ENCODE measurements at places on chromosomes 16 and 17.

DNA sequence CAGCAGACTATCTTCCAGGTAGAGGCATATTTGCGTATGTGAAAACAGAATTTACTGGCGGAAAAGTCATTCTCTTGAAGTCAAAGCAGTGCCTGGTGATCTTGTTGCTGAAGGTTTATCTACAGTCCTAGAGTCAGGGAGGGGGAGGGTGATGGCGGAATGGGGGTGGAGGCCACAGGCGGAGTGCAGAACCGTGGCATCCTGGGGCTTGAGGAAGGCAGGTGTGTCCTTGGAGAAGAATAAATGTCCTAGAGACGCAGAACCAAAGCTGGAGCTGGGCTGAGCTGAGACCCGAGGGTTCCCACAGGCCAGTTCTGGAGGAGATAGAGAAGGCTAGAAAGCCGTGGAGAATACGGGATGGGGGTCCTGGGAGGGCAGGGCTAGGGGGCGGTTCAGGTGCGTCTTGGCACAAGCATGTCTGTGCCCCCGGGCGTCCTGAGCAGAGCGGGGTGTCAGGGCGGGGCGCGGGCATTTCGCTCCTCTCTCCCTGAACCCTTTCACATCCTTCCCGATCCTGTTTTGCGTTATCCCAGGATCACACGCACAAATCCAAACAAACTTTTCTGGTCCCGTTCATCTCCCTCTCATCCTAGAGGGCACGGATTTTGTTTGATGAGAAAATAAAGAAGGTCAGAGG lies 76.9 kb upstream of the CREBBP start:
- no peak for DNase-seq

DNA sequence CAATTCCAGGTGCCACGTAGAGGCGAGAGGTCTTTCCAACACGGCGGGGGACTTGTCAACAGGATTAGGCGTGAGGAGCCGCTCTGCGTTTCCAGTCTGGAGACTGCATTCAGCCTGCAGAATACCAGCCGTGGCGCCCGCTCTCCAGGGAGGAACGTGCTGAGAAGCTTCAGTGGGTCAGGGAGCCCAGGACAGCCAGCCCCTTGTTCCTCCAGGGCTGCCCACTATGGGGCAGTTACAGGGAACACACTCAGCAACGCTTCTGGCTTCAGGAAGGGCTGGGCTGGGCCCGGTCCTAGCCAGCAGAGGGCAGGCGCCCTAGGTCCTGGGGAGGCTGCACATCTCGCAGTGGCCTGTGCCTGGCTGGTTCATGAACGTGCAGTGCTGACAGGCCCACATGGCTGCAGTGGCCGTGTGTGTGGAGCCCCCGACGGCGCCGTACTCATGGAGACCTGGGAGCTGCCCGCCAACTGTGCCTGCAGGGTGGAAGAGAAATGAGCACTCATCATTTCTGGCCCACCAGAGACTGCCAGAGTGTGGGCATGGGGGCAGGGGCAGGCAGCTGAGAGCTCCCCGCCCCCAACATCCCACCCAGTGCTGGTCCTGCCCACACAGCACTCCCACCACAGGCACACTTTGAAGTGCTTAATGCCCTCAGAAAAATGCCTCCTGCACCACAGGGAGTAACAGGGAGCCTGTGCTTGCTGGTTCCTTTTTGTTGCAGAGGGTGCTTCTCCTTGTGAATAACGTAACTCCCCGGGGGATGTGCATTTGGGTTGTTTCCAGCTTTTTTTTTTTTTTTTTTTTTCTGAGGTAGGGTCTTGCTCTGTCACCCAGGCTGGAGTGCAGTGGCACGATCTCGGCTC lies 7.0 kb upstream of the FAAP100 start:
- DNase-seq: no peak

- DNase-seq: no peak
These were observed 7.7 kb downstream of the IGSF6 start for GRCh38 chr16:21644674-21645073.

DNA sequence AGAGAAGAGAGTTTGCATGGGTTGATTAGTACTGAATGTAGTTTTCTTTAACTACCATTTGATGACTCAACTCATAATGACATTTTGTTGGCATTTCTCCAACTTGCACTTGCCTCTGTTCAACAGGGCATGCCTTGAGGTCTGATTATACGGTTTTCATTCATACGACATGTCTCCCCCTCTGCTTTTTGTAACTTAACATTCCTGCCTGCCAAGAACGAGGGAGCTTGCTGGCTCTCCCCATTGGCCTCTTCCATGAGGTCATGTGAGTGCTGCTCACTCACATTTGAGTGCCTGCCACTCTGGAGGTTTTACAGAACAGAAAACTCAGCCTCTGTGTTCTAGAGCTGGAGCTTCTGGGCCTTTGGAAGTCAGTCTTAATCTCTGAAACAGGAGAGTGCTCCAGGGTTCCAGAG lies 19.7 kb downstream of the MAP2K6 start:
- DNase-seq: no peak

DNA sequence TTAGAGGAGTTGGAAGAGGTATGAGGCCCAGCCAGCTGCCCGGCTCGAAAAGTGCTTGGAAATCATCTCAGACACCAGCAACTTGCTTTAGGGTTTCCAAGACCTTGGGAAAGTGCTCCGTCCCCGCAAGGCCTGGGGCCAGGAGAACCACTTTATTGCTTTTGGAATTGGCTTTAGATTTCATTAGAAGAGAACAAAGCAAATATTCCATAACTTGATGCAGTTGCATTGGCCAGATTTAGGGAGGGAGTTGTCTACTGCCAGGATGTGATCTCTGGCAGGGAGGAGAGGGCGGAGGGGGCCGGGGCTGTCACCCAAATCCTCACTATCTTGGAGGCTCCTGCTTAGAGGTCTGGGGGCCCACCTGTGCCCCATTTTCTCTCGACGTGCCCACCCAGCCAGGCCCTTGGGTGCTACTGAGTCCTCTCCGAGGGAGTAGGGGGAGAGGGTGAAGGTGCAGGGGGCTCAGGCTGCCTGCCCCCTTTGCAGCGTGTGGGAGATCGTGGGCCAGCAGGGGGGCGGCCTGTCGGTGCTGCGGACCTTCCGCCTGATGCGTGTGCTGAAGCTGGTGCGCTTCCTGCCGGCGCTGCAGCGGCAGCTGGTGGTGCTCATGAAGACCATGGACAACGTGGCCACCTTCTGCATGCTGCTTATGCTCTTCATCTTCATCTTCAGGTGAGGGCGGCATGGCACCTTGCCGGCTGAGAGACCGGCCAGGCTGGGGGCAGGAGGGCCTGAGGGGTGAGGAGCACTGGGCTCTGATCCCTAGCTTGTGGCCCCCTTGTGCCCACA lies 30.6 kb downstream of the CACNA1G start:
- DNase-seq: no peak

GRCh38 chr17:30031214-30031869 lies 85.3 kb upstream of the NSRP1 start:
- no peak for DNase-seq

DNA sequence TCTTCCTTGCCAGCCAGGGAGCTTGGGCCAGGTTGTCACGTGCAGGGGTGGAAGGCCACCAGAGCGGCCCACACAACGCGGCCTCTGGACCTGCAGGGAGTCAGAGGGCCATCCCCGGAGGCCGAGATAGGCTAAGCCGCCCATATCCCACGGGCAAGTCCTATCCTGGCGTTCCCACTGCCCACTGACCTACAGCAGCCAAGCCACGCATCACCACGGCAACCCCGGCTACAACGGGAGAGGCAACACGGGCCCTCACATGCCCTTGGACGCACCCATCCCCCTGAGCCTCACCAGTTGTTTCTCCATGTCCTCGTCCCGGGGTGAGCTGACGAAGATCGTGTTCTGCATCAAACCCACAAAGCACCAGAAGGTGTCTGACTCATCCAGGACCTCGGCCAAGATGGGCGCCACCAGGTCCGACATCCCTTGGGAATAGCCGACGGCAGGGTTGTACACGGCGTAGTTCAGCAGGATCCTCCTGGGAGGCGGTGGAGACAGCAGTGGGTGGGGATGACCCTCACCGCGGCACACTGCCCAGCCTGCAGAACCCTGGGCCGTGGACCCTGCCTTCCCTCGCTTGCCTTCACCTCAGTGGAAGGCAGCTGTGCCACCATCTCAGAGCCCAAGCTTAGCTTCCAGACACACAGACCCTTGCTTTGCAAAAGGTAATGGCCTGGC lies 88.2 kb downstream of the TBC1D16 start:
- DNase-seq: no peak

GRCh38 chr17:72176951-72177660 lies 56.3 kb downstream of the SOX9 start:
- no peak for DNase-seq

DNA sequence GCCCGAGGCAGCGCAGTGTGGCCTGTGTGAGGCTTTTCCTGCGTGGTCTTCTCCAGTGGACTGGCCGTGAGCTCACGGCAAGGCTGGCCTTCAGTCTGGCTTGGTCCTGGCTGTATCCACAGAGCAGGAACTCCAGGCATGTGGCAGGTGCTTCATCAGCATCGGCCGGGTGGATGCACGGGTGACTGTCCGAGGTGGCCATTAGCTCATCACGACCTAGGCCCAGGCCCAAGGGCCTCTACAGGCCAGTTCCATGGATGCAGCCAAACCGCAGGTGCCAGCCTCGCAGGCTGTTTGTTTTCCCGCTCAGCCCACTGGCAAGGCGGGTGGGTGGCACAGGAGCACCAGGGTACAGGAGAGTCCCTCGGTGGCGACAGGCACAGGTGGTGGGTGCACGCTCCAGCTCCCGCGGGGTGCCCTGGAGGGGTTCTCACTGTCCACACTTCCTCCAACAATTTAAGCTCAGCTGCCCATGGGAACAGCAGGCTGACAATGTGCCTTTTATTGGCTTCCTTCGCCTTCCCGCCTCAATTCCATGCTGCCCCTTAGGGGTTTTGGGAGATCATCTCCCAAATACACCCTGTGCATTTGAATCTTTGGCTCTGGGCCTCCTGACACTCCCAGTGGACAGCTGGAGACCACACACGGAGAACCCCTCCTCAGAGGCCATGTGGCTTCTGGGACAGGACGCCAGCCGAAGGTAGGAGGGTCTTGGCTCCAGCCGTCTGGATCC lies 33.0 kb downstream of the ENGASE start:
- DNase-seq: no peak

- DNase-seq: no peak
These were observed 107.0 kb downstream of the ANKRD11 start for GRCh38 chr16:89383095-89384003.

- DNase-seq: no peak
These were observed 4.9 kb upstream of the ASGR1 start for GRCh38 chr17:7184091-7184488.

DNA sequence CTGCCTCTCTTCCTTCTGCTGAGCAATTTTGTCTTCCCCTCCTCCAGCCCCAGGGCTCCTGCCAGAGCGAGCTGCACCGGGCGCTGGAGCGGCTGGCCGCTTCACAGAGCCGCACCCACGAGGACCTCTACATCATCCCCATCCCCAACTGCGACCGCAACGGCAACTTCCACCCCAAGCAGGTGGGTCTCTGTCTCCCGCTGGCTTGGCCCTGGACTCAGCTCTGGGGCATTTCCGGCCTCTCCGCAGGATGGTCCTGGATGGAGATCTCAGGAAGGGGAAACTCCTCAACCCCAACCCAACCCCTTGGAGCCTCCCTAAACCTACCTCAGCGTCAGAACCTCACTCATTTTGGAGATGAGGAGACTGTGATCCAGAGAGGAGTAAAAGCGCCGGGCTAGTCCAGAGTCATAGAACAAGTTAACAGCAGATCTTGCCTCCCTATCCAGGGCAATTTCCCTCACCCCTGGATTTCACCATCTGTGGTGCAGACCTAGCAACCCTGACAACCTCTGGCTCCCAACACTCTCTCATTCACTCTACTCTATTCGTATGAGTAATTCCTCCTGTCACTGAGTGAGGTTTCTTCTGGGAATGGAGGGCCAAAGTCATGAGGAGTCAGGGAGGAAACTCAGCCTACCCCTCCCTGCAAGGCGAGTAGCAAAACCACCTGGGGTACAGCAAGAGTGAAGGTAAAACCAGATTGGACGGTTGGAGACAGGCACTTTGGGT lies 10.8 kb downstream of the IGFBP4 start:
- DNase-seq: no peak

GRCh38 chr16:57358527-57359095 lies at the start of gene CCL22:
Gene CCL22, plus strand, starts transcription at chr16:57358783. Its CDS starts 34 bp downstream, at chr16:57358817.
- no peak for DNase-seq

GRCh38 chr17:73695035-73695738 lies 50.9 kb upstream of the SDK2 start:
- no peak for DNase-seq

GRCh38 chr17:67974185-67974584 lies 22.1 kb downstream of the C17orf58 start:
- no peak for DNase-seq

GRCh38 chr16:1537763-1538289 lies 4.4 kb downstream of the TMEM204 start:
- no peak for DNase-seq

GRCh38 chr17:40679523-40679907 lies 14.5 kb upstream of the KRT222 start:
- no peak for DNase-seq

DNA sequence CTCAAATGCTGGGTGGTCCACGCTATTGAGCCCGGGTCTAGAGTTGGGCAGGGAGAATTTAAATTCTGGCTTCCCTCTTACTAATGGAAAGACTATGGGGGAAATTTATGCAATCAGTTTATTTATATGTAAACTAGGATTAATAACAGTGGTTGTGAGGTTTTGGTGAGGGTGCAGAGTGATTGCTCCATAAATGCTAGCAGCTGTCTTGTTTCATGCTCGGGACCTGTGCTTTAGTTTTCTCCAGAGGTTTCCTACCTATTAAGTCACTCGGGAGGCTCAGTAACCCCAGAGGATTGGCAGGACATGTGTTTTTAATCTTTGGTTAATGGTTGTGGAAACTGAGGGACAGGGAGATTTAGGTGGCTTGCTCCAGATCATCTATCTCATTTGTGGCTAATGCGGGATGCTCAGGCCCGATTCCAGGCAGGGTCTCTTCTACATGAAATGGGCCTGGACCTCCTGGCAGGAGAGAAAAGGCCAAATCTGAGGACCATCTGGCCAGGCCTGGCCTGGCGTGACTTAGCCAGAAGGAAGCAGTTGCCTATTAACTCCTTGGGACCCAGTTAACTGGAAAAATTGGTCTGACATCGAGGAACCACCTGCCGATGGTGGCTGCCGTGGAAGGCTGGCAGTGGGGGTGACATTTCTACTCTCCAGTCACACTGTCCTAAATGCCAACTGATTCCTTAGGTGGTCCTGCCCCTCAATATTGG lies 2.1 kb downstream of the PRCD start:
- no peak for DNase-seq

DNA sequence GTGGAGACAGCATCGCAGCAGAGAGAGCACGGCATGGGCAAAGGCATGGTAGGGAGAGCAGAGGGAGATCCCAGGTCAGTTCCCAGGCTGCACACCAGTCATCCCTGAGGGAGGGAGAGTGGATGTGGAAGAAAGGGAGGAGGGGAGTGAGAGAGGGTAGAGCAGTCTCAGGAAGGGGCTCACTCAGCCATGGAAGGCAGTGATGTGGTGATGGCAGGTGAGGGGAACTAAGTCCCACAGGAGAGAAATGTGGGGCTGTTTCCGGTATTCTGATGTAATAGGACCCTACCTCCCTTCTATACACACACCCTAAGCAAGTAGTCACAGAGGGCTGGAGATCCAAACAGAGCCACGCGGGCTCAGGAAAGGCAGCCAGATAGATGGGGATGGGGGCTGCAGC lies 500.3 kb upstream of the CDH11 start:
- DNase-seq: no peak

GRCh38 chr17:39800540-39800939 lies 62.8 kb downstream of the GRB7 start:
- no peak for DNase-seq

GRCh38 chr16:26795184-26795583 lies 271.5 kb upstream of the C16orf82 start:
- DNase-seq: peak; percentile 18

Measured in NT2/D1 (cell line).